ENCODE measurements at places on chromosomes 6 and 20.
A peak's percentile ranks its signal among the peaks of the same experiment; 100 is the strongest.

GRCh38 chr6:161494566-161494965 is 220.7 kb upstream of the AGPAT4 start:
- DNase-seq = no peak

DNA sequence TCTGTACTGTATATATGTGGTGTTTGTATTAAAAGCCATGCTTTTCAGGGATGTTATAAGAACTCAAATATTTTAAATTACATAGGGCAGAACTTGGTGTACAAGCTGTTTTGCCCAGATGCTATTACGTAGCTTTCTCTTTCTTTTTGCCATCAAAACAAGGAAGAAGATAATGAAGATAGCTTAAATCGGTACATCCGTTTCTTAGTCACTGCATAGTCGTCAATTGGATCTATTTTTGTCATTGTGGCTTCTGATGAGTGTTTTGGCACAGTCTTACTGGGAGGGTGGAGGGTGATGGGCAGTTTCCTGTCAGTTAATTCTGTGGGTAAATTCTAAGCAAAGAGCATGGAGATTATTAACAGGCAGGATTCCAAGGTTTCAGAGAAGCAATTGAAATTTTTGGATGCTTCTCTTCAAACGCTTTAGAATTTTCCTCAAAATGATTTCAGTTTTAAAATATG is 649.1 kb upstream of the GJE1 start:
- peak; percentile 68 for DNase-seq

GRCh38 chr6:54291146-54291545 is 17.1 kb upstream of the TINAG start:
- peak; percentile 77 for DNase-seq

GRCh38 chr6:2190661-2191389 is 54.6 kb downstream of the GMDS start:
- no peak for DNase-seq

- peak; percentile 56 for DNase-seq
Measured at GRCh38 chr20:32535953-32536823, 48.9 kb downstream of the NOL4L start.

DNA sequence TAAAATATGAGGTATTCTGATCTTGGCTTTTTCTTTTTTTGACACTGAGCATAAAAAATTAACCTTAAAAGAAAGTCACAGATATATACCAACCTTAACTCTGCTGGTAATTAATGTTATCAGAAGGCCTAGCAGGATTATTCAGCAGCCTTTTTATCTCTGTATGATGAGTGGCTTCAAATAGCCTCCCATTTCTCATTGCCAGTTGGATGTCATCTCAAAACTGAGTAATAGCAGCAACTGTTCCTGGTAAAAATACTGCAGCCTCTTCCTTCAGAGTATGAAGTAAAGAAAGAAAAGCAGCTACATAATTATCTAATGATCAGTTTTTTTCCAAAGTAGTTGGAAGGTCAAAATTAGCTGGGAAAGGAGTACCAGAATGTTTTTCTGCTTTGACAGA is 24.9 kb upstream of the HDGFL1 start:
- DNase-seq = no peak

DNA sequence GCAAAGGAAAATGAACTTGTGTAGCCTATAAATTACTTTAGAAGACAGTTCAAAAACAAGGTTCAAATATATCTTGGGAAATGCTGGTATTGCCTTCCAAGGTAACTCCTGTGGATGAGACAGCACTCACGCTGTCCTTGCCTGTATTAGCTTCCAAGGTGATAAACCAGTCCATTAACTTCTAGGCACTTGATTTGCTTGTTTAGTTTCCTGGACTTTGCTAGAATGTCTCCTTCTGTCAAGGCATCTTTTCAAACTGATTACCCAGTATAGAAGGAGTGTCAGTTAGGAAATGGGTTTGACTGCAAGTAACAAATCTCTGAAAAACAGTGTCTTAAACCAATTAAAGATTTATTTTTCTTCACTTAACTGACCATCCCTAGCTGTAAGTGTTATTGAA is 103.4 kb upstream of the SLC22A23 start:
- no peak for DNase-seq

- no peak for DNase-seq
Measured at GRCh38 chr6:151109361-151109760, 130.4 kb upstream of the AKAP12 start.

- DNase-seq = no peak
Measured at GRCh38 chr6:14791526-14791925, 454.3 kb upstream of the JARID2 start.

DNA sequence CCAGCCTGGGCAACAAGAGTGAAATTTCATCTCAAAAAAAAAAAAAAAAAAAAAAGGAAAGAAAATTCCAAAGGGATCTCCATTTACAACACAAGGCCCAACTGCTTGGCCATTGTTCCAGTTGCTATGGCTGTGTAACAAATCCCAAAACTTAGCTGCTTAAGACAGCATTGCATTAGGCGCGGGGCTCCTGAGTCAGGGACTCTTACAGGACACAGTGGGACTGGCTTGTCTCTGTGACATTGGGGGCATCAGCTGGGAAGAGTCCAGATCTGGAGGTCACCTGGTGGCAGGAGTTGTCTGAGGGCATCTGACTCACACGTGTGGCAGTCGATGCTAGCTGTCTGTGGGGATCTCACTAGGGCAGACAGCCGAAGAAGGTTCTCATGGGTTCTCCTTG is 35.6 kb downstream of the TTLL9 start:
- DNase-seq = no peak

DNA sequence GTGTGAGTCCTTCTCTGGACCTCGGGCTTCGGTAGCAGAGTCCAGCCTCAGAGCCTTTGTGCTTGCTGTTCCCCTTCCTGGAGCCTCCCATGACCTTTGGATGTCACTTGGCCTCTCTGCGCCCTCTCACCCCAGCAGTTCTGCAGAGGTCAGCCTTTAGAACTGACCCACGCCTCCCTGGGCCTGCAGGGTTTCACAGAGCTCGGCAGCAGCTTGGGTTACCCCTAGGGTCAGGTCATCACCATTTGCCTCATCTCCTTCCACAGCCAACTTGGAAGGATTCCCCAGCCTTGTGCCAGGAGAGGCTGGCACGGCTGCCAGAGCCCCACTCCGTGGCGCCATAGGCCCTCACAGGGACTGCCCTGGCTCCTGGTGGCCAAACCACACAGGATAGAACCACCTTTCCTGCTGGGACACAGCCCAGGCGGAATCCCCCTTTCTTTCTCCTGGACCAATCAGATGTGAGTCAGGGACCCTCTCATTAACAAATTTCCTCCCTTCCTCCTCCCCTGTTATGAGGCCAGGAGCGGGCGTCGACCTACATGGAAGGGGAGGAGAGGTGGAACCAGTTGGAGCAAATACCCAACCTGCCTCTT is 13.9 kb upstream of the SIRPA start:
- DNase-seq = peak; percentile 45

DNA sequence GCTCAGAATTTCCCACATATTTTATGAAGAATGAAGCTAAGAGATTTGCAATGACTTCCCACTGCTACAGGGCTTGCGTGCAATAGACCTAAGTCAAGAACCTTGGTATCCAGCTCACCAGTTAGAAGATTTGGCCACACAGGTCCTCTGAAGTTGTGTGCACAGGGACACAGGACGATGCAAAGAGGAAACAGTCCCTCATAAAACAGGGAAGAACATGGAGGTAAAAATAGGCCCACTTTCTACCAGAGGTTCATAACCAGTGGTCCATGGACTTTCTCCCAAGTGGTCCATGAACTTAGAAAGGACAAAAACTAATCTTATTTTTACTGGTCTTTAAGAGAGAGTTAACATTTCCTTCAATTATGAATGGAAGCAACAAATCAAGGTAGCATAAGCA is 1.3 kb downstream of the ZKSCAN4 start:
- DNase-seq = no peak

DNA sequence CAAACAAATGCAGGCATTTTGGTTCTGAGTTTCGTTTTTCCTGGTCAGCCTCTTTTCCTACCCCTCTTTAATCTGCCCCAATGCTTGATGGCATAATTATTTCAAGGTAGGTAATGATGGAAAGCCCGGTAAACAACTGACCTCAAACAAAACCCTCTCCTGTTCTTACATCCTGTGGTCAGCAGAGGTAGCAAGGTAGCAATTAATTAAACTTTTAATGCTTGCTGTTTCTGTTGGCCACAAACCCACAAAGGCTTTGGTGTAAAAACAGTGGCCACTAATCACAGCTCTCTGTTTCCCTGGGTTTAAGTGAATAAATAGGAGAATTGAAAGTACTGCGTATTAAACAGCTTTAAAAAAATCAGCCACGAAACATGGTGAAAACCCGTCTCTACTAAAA is 261.5 kb upstream of the SOX4 start:
- DNase-seq = no peak

GRCh38 chr6:41813956-41814355 is 26.5 kb downstream of the TOMM6 start:
- DNase-seq = no peak

DNA sequence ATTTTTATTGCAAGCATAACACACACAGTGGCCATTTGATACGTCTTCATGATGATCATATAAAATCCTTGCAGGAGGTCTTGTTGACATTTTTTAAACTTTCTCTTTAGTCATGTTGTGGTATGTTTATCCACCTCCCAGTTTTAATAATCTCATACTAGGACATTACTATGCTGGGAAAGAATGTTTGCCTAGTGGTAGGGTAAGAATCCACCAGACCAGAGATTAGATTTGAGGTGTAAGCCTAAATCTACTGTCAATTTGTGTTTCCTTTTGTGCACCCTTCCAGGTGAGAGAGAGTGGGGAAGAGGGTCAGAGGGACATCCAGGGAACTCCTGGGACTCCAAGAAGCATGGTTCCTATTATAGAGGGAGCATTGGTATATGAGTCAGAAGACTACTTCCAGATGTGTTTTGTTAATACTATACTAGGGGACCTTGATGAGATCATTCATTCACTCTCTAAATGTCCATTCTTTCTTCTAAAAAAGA is 298.3 kb upstream of the SASH1 start:
- no peak for DNase-seq

GRCh38 chr6:8589941-8590729 is 154.8 kb upstream of the SLC35B3 start:
- peak; percentile 29 for DNase-seq

DNA sequence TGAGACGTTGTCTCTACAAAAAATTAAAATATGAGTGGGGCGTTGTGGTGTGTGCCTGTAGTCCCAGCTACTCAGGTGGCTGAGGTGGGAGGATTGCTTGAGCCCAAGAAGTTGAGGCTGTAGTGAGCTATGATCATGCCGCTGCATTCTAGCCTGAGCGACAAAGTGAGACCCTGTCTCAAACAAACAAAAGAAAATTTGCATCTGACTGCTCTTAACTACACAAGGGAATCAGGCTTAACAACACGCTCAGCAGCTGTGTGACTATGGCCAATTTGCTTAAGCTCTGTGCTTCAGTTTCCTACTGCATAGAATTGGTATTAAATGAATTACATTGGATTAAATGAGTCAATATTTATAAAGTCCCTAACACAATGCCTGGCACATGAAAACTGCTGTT is 24.3 kb upstream of the MRPS10 start:
- DNase-seq = no peak

DNA sequence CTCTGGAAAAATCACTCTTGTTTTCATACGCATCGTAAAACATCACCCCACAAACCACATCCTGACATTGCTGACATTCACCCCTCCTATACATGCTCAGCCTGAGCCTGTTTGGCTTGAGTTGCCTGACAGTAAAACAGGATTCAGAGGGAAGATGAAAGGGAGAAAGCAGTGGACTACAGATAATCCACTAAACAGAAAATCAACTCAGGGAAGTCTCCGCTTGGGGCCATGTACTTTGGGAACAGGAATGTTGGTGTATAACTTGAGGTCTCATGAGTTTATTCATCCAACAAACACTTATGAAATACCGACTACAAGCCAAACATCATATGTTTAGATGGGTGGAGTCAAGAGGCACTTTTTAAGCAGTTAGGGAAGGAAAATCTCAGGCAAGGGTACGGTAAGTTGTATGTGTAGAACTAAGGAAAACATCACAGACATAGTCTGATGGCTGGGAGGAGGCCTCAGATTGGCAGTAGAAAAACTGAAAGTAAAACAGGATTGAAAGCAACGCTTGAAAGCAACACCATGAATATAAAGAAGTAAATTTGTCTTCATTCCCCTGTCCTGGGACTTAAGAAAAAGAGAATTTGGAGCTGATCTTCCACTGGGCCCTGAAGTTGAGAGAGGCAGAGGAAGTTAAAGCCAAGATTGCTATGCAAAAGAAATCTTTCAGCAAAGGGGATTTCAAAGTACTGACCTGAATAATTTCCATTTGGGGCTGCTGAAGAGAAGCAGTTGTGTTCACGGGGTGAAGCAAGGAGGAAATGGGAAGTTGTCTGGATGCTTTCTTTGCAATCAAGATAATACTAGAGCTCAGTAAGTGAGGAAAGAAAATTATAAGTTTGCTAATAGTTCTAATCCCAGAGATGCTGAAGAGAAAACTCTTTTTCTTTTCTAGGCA is 28.8 kb downstream of the PDE7B start:
- no peak for DNase-seq

DNA sequence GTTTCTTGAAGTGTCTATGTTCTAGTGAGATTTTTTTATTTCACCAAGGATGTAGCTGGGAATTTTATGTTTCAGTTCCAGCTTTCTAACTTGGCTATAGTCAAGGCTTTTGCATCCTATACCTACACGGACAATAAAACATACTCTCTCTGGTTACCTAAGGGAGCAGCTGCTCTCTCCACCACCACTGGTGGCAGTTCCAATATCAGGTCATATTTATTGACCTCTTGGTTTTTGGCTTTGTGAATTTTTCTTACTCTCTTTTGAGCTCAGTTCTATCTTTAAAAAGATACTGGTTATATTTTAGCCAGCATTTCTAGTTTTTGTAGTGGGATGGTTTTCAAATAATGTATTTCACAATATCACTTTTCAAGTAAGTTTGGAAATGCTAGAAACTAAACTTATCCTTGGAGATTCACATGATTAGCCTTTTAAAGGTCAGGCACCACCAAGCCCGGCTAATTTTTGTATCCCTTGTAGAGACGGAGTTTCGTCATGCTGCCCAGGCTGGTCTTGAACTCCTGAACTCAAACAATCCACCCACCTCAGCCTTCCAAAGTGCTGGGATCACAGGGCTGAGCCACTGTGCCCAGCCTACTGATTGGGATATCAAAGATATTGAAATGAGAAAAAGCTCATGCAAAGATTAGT is 34.7 kb upstream of the HAO1 start:
- no peak for DNase-seq

DNA sequence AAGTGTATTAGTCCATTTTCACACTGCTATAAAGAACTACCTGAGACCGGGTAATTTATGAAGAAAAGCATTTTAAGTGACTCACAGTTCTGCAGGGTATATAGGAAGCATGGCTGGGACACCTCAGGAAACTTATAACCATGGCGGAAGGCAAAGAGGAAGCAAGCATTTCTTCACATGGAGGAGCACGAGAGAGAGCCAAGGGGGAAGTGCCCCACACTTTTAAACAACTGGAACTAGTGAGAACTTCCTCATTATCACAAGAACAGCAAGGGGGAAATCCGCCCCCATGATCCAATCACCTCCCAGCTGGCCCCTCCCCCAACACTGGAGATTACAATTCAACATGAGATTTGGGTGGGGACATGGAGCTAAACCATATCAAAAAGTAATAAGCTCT is 28.3 kb upstream of the B3GAT2 start:
- no peak for DNase-seq

DNA sequence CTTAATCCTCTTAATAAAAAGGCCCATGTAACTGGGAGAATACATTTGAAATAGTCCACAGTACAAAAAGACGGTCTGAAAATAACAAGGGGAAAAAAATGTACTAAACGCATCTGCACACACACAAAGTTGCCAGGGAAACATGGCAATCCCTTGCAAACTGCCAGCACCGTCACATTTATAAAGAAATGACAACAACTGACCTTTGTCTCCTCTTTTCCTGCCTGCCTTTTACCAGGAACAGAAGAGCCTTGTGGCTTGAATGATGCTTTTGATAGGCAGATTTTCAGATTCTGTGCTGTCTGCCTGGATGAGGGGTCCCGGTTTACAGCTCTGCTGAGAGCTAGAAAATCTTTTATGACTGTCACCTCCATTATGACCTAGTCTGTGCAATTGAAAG is 308.6 kb upstream of the ZFP64 start:
- no peak for DNase-seq

Data from Caki2 (cell line).